ENCODE measurements at places on chromosomes 2 and 18. TPM values are rescaled to one million over a fixed set of nuclear protein-coding genes. Genes with fewer than 3 reads are reported as not detected.

The CTAGE1 gene
- not detected for total RNA-seq

The UNC80 gene
- not detected for total RNA-seq

The ANKRD30BL gene
- not detected for total RNA-seq

The LIMS3 gene
- total RNA-seq: 0.63 TPM

The OTOS gene
- total RNA-seq: not detected

The MC4R gene
- not detected for total RNA-seq

The SLC9A2 gene
- not detected for total RNA-seq

The GPR39 gene
- not detected for total RNA-seq

The RBMS1 gene
- 54.9 TPM for total RNA-seq

All from activated CD8-positive, alpha-beta memory T cell treated with anti-CD3 and anti-CD28 coated beads, Interleukin-2, amount 10 ng/mL, durations not matched to agents 7 days and 5 days (primary cell).